Spleen (tissue), 13 donors: ENCODE measurements at places on chromosomes 3 and 15. TPM values are rescaled to one million over a fixed set of nuclear protein-coding genes. Genes with fewer than 3 reads are reported as not detected.

Gene ANKUB1
- polyA plus RNA-seq, result not detected

Gene SOX14
- polyA plus RNA-seq, result not detected

Gene THPO
- 0.42 TPM for polyA plus RNA-seq

Gene MYZAP
- polyA plus RNA-seq, result 15.9 TPM

Gene PEX5L
- polyA plus RNA-seq, result 0.02 TPM

Gene EBLN2
- 0.13 TPM for polyA plus RNA-seq

Gene ECE2
- polyA plus RNA-seq, result not detected

Gene TM4SF4
- 0.29 TPM for polyA plus RNA-seq

Gene IL5RA
- polyA plus RNA-seq, result 0.06 TPM

Gene HEG1
- polyA plus RNA-seq, result 3.4 TPM

Gene AGBL1
- polyA plus RNA-seq, result not detected

Gene BCL2A1
- 47.2 TPM for polyA plus RNA-seq

Gene ANKRD63
- polyA plus RNA-seq, result not detected

Gene GOLGA8S
- polyA plus RNA-seq, result 0.07 TPM

Gene ALPK3
- 0.13 TPM for polyA plus RNA-seq

Gene TMEM158
- 0.26 TPM for polyA plus RNA-seq

Gene RASL12
- 6.5 TPM for polyA plus RNA-seq

Gene NMNAT3
- polyA plus RNA-seq, result 2.6 TPM

Gene PLS1
- polyA plus RNA-seq, result 0.26 TPM

Gene CELF6
- 8.1 TPM for polyA plus RNA-seq

Gene RTP1
- polyA plus RNA-seq, result not detected

Gene ITIH3
- 15.2 TPM for polyA plus RNA-seq

Gene TMEM42
- 32.4 TPM for polyA plus RNA-seq

Gene RGMA
- 0.59 TPM for polyA plus RNA-seq

Gene CELSR3
- polyA plus RNA-seq, result 0.89 TPM

Gene C3orf20
- not detected for polyA plus RNA-seq

Gene ERC2
- 0.08 TPM for polyA plus RNA-seq

Gene CAPN3
- polyA plus RNA-seq, result 29.7 TPM

Gene CTXN2
- polyA plus RNA-seq, result not detected

Gene C3orf80
- polyA plus RNA-seq, result 0.35 TPM

Gene STRIT1
- not detected for polyA plus RNA-seq

Gene HTD2
- polyA plus RNA-seq, result 5.6 TPM
